ENCODE measurements at places on chromosomes 16 and 17.

GRCh38 chr17:78383725-78384471 is 5.4 kb downstream of the PGS1 start:
- DNase-seq = no peak

DNA sequence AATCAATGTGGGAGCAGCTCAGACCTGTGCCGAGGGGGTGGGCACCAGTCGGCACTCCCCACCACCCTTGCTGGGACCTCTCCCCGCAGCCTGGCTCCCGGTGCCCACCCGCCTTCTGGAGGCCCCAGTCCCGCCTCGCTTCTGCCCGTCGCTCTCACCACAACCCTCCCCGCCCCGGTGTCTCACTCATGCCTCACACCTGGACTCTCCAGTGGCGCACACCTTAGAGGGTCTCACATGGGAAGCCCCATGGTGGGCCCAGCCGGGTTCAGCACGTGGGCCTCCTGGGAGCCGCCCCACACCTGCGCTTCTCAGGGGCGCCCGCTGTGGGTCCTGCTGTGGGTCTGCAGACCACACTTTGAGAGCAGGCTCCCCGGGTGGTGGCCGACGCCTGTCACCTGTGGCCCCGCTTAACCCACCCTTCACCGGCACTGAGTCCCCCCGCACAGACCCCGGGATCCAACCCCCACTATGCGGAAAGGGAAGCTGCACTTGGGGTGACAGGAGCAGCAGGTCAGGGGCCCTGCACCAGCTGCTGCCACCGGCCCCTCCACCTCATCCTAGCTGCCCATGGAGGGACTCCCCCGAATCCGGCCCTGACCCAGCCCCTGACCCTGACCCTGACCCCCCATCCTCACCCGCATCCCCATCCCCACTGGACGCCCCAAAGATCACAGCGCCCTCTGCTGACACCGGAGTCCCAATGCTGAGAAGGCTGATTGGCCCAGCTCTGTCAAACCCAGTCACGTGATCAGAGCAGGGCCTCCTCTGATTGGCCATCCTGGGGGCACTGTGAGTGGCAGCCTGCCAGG is 27.4 kb upstream of the SLC38A10 start:
- DNase-seq = peak; percentile 51

DNA sequence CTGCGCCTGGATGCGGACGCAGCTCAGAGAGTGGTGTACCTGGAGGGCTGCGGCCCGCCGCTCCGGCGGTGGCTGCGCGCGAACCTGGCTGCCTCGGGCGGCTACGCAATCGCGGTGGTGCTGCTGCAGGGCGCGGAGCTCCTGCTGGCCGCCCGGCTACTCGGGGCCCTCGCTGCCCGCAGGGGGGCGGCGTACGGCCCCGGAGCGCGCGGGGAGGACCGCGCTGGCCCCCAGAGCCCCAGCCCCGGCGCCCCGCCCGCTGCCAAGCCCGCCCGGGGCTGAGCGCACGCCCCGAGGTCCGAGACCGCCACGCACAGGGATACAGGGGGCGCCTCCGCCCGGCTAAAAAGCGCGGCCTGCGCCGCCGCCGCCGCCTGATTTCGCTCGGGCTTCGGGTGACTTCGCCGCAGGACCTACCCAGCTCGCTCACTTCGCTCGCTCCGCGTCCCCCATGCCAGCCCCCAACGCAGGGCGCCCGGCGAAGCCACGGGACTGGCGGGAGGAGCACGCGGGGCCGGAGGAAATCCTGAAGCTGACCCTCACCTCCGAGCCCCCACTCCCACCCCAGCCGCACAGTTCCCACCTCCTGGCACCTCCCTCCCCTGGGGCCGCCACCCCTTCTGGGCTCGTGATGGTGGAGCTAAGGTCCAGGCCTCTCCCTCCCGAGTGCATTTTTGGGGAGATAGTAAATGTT is 8.2 kb downstream of the PDE6G start:
- DNase-seq = no peak

- no peak for DNase-seq
These were observed 17.0 kb downstream of the VWA3A start for GRCh38 chr16:22109258-22109898.

- no peak for DNase-seq
These were observed 62.5 kb downstream of the WDR59 start for GRCh38 chr16:74922150-74923138.

GRCh38 chr16:26688699-26689098 is 378.0 kb upstream of the C16orf82 start:
- DNase-seq = no peak

GRCh38 chr17:30426292-30426691 is 47.6 kb downstream of the CPD start:
- DNase-seq = no peak

GRCh38 chr17:61118871-61119270 is 280.8 kb upstream of the TBX2 start:
- no peak for DNase-seq

DNA sequence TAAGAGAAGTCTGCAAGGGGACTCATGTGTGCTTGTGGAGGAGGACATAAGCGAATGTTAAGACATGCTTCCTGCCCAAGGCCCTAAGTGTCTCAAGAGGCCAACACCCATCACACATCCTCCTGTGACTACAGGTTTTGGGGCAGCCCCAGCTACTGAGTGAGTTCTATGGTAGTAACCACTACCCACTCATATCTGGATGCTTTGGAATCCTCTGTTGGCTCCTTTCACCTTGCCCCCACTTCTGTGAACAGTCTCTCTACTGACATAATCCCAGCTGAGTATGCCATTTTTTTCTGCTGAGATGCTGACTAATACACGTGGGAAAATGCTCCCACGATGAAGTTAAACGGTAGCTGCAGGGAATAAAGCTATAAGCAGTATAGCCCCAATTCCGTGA is 153.5 kb downstream of the VPS53 start:
- DNase-seq = no peak

DNA sequence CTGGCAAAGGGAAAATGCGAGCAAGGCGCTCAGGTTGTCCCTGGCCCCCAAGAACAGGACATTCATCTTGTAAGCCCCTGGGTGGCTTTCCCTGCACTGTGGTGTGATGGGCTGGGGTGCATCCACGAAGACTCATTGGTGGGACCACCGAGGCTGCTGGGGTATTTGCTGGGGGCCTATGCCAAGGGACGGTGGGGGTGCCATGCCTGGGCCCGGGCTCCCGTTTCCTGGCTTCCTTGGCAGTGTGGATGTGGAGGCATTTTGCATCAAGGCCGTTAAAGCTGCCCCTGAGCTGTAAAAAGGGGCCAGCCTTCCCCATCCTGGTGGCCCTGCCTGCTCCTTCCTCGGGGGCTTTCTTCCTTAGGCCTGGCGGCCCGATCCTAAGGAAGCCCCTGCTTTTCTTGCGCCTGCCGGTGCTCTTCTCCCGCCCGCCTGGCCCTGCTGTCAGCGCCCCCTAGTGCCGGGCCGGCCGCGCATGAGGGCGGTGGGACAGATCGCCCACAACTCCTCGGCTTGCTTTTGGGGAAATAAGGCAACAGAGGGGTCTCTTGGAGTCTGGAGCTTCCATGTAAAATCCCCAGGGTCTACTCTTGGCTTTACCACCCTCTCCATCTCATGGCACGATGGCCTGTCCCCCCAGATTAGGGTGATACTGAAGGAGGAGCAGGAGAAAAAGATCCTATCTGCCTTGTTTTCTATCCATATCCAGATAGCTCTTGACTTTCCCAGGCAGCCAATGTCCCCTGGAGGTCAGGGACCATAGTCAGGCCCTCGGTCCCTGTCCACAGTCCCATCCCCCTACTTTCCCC is 9.8 kb upstream of the TBX2 start:
- peak; percentile 84 for DNase-seq

DNA sequence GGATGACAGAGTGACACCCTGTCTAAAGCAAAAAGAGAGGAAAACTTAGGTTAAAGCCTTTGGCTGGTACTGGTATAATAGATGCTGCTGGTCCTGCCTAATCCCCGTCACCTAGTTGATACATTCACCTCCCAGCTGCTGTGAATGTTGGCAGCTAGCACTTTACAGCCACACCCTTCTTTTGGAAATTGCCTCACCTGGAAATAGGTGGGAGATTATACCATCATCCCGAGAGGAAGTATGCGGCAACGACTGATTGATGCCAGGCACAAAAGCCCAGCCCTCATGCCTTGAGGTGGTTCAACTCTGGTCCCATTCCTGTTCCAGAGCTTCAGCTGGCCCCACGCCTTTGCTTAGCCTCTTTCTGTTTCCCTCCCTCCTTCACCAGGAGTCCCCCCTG is 53.2 kb upstream of the SIAH1 start:
- no peak for DNase-seq

DNA sequence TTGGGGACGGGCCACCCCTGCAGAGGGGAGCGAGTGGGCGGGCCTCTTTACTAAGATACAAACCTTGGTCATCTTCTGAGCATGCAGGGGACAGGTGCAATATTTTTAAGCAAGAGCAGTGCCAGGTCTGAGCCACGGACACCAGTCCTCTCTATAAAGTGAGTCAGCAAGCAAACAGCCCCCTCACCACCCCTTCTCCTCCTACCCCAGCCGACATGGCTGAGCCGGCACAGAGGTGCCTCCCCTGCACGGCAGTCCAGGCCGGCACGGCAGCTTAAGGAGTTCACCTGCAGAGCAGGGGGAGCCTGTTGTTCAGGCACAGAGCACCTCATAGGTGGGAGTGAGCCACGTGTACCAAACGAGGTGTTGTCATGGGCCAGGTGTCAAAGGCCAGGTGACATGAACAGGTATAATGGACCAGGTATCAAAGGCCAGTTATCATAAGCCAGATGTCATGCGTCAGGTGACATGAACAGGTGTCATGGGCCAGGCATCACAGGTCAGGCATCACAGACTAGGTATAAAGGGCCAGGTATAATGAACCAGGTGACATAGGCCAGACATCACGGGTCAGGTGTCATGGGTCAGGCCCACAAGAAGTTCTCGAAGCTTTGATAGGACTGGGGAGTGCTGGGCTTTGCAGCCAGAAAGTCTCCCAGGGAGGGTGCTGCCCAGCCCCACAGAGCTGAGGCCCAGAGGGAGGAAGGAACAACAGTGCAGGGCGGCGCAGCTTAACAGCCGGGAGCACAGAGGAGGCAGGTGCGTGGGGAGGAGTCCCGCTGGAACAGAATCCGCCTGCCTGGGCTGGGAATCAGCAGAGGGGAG is 42.6 kb upstream of the ZNF469 start:
- no peak for DNase-seq

- no peak for DNase-seq
These were observed 166.1 kb downstream of the PRKCA start for GRCh38 chr17:66468241-66469087.

DNA sequence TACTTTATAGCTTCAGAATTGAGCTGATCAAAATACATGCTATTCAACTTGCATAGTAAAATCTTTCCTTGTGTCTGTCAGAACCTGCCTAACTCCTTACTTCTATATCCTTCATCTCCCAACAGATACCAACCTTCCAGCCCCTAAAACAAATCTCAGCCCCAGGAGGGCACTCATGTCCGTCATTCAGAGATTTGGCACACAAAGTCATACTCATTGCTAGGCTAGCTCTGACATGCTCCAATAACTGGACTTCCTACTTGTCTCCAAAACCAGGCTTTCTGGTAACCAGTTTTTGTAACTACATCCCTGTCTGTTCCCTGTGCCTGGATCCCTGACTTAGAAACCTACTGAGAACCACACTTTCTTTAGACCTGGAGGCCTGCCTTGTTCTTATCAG is 37.5 kb upstream of the DHX40 start:
- DNase-seq = no peak

GRCh38 chr16:74480150-74481029 is 59.1 kb upstream of the CLEC18B start:
- DNase-seq = no peak

DNA sequence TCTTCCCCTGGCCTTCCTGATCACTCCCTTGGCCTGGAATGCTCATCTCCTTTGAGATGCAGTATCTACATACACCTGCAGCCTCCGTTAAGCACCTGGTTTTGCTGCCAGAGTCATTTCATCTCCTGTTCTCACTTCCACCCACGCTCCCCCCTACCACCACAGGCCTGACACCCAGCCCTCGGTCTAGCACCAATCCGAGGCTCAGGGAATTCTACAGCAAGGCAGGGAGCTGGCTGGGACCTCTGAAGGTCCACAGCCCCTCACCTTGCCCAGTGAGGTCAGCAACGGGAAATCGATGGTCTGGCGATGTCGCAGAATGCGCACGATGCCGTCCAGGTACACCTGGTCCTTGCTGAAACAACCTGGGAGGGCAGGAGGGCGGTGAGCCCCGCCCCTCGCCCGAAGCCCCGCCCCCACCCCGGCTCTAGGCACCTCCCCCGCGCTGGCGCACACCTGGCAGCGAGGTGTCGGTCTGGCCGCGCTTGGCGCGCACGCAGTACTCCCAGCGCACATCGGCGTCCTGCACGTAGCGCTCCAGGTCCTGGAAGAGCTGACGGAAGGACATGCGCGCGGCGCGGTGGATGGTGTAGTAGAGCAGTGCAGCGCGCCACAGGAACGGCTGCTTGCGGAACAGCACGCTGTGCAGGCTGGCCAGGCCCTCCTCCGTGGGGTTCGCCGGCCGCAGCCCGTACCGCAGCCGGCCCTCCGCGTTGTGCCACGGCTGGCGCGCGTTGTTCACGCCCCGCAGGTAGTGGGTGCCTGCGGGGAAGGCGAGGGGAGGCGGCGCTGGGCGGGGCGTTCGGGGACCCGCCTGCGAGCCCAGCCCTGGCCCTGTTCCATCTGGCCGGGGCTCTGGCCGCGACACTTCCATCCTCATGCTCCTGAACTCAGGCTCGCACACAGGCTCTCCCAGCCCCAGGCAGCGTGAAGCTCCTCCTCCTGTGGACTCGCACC is 5.7 kb downstream of the MATCAP1 start:
- DNase-seq = peak; percentile 75

DNA sequence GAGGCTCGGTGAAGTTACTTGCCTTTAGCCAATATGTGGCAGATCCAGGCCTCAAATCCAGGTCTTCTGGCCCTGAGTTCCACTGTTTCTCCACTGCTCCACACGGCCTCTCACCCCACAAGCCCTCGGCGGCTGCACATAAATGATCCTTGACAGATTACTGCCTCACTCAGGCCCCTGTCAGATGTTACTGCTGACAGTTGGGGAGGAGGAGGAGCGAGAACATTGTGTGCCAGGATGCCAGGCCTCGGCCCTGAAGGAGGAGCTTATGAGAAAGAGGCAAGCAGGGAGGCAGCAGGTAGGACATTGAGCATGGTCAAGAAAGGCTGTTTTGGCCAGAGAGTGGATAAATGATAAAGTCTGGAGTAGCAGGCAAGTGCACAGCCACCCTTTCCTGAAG is 88.6 kb downstream of the RAB11FIP4 start:
- DNase-seq = no peak

- DNase-seq = no peak
These were observed 9.2 kb downstream of the CHMP6 start for GRCh38 chr17:81000631-81001357.

DNA sequence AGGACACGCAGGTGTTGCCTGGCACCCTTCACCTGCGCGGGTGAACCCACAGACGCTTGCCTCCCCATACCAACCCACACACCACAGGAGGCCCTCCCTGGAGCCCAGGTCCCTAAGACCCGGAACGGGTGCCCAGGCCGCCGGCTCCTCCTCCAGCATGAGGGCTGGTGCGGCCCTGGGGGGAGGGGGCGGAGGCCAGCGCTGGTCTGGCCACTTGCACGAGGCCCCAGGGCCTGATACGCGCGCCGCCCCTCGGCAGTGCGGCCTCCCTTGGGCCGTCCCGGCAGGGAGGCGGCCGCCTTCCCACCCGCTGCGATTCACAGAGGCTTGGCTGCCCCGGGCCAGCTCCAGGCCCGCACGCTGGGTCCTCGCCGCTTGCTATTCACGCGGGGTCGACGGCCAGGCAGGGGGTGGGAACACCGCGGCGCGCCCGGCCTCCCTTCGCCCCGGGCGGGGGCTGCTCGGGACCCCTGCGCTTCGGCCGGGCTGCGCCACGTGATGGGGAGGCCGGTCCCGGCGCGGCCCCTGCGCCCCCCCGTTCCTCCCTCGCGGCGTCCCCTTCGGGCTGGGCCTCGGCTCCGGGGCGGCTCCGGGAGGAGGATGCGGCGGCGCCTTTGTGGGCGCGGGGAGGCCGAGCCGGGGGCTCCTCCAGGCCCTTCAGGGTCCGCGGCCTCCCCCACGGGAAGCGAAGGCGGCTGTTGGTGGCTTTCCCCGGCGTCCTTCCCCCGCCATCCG is 685 bp downstream of the FASN start:
- peak; percentile 71 for DNase-seq

All from BE2C (cell line).